HepG2 (cell line): ENCODE measurements at places on chromosomes 7 and 10. TPM values are rescaled to one million over a fixed set of nuclear protein-coding genes. Genes with fewer than 3 reads are reported as not detected.

DNA sequence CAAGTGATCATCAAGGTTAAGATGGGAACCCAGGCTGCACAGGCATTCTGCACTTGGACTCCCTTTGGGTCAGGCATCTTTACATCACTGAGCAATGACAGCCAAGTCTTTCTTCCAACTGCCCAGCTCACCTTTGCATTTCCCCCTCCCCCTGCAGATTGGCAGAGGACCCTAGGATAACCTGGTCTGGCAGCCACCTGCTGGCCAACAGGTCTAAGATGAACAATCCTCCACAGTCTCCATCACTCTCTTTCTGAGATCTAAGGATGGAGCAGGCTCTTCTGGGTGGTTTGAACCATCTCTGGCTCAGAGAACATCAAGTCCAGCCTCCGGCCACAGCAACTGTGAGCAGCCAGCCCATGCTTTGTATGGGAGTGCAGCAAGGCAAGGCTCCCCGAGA lies 75.8 kb downstream of the RAB11FIP2 start:
- no peak for DNase-seq
- H3K4me3 ChIP-seq: no peak overlapping the region

- H3K36me3 ChIP-seq: no peaks in the 10 kb centered on the region
- no peaks in the 10 kb centered on the region for H3K4me1 ChIP-seq
- DNase-seq: no peak
Measured at GRCh38 chr10:26574783-26575182, 122.7 kb upstream of the PDSS1 start.

GRCh38 chr7:22885797-22886261 lies 63.2 kb upstream of the TOMM7 start:
- H3K36me3 ChIP-seq: no peaks in the 10 kb centered on the region
- H3K4me3 ChIP-seq: no peak overlapping the region
- H3K4me1 ChIP-seq: no peaks in the 10 kb centered on the region
- no peak for DNase-seq

- no peak for DNase-seq
- no peaks in the 10 kb centered on the region for H3K27me3 ChIP-seq
- H3K27ac ChIP-seq: no peak overlapping the region
Measured at GRCh38 chr10:19658622-19659233, 157.5 kb upstream of the PLXDC2 start.

DNA sequence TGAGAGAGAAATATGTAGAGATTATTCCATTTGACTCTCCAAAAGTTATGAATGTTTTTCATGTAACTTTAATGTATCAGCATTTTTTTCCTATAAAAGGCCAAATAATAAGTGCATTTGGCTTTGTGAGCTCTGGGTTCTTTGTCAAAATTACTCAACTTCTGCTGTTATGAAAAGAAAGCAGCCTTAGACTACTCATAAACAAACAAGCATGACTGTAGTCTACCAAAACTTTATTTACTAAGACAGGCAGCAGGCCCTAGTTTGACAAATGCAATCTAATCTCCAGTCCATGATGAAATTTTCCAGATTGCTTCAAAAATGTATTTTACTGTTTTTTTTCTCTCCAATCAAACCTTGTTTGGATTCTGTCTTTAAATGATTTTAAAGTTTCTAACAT lies 46.3 kb downstream of the MRPL32 start:
- DNase-seq: no peak
- no peaks in the 10 kb centered on the region for H3K36me3 ChIP-seq
- no peaks in the 10 kb centered on the region for H3K27me3 ChIP-seq

DNA sequence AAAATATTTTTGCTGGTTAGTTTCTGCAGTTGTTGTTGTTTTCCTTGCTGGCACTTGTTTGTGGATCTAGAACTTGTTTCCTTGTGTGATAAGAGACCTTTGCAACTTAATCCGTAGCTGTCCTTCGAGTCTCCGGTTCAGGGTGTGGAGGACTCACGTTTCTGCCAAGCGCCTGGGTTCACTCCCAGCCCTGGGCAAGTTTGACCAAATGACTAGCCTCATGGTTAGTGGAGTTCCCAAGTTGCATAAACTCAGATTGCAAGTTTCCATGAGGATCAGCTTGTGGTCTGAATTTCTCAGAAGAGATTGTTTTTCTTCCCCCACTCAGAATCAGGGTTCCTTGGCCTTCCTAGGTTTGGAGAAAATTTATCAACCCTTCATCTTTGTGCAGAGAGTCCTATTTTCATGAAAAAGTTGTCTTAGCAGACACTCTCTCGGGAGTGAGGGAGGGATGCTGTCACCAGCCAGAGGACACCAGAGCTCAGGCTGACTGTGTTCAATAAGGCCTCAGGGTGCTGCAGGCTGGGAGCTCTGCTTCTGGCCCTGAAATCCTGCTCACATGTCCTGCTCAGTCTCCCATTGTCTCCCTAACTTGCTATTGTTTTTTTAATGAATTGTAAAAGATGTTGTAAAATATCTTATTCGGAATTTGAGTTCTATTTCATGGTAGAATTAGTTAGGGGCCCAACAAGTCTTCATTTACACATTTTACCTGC lies 377.7 kb upstream of the KLF6 start:
- no peak overlapping the region for H3K4me3 ChIP-seq
- no peak overlapping the region for H3K27ac ChIP-seq
- no peaks in the 10 kb centered on the region for H3K36me3 ChIP-seq
- H3K27me3 ChIP-seq: peaks cover 13% of the 10 kb centered on the region; the same call in 2 of the 3 replicates
- no peaks in the 10 kb centered on the region for H3K4me1 ChIP-seq
- no peak for DNase-seq

- H3K4me1 ChIP-seq: peaks cover 39% of the 10 kb centered on the region
- peak overlapping the region; percentile 74 for H3K4me3 ChIP-seq
- no peaks in the 10 kb centered on the region; the same call in 1 of the 2 replicates for H3K27me3 ChIP-seq
- H3K36me3 ChIP-seq: no peaks in the 10 kb centered on the region
- DNase-seq: no peak
Measured at GRCh38 chr10:116741391-116742351, 695 bp downstream of the HSPA12A start.

DNA sequence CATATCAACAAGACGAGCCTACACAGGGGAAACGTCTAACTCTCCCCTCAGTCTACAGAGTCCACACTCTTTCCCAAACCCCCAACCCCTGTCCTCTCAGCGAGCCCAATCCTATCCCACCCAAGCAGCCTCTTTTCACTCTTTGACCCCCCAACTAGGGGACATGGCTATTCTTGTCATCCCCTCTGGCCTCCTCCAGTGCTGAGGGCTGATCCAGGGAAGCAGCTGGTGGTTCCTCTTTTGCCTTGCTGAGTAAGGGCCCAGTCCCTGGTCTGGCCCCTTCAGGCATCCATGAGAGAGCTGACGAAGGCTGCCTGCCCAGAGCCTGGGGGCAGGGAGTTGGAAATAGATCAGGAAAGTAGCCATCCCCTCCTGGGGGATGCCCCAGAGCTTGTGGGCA lies 6.4 kb downstream of the NOBOX start:
- no peaks in the 10 kb centered on the region for H3K4me1 ChIP-seq
- no peak overlapping the region for H3K4me3 ChIP-seq
- no peak for DNase-seq
- no peaks in the 10 kb centered on the region for H3K36me3 ChIP-seq

DNA sequence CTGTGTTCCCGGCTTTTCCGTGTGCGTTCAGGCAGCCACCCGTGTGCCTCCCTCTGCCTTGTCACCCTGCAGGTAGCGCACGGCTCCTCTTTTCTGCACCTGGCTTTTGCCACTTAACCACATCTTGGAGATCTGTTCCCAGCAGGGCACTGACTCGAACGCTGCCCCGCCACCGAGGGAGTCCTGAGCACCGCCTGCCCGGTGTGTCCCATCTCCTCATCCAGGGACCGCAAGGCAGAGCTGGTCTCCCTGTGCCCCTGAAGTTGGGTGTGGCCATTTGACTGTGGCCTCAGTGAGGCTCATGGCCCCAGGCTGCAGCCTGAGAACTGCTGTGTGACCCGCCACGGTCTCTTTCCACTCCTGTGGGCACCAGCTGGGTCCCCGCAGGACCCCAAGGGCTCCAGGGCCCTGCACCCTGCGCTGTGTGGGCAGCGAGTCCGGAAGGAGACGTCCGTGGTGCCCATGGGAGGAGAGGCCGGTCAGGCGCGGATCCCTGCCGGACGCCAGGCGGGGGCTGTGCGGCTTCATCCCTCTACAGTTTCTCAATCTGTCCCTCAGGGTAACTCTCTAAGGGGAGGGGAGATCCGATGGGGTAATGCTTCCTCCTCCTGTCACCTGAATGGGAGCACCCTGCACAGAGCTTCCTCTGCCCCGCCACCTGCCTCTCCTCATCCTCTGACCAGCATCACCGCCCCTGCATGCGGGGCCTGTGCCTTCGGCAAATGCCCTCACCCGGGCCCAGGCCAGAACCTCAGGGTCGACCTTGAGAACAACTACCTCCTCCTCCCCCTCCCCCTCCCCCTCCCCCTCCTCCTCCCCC lies 1.8 kb upstream of the INTS1 start:
- peaks cover 7% of the 10 kb centered on the region for H3K36me3 ChIP-seq
- H3K27me3 ChIP-seq: 0 out of 2 replicates have a peak, but pooled peaks cover 2% of the 10 kb centered on the region
- peak overlapping the region; percentile 26 for H3K27ac ChIP-seq
- peaks cover 45% of the 10 kb centered on the region for H3K4me1 ChIP-seq
- no peak overlapping the region for H3K4me3 ChIP-seq

DNA sequence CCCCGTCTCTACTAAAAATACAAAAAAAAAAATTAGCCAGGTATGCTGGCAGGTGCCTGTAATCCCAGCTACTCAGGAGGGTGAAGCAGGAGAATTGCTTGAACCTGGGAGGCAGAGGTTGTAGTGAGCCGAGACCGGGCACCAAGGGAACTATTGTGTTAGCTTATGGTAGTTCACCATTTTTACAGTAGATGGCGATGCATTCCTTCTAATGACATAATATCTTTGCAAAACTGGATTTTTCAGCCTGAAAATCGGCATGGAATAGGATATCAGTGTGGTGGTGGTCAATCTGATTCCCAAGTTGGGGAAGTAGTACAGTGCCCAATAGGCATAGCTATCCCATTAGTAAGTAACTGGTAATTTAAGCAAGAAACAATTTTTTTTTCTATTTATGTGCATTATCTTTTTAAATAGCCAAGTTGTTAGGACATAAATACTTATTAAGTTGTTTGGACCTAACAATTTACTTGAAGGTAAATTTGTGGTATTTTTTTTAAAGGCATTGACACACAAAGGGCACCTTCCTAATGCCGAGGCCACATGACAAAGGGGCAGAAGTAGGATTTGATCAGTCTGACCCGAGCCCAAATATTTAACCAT lies 17.6 kb upstream of the IMPDH1 start:
- no peak overlapping the region for H3K4me3 ChIP-seq
- H3K4me1 ChIP-seq: peaks cover 44% of the 10 kb centered on the region
- H3K27me3 ChIP-seq: peaks cover 10% of the 10 kb centered on the region; the same call in 2 of the 3 replicates

DNA sequence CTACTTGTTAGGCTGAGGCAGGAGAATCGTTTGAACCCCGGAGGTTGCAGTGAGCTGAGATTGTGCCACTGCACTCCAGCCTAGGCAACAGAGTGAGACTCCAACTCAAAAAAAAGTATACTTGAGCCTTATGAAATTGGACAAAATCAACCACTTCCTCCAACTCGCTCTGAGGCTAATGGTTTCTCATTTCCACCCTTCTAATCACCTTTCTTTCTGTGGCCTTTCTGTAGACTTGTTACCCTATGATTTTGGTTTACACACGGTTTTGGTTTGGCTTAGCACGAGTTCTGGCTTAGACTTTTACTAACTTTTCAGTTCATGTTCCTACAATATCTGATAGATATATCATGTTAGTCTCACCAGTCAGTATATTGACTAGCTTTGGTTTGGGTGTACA lies 152.0 kb downstream of the PHTF2 start:
- no peaks in the 10 kb centered on the region for H3K36me3 ChIP-seq
- H3K27me3 ChIP-seq: no peaks in the 10 kb centered on the region
- no peak overlapping the region for H3K4me3 ChIP-seq
- H3K4me1 ChIP-seq: no peaks in the 10 kb centered on the region

DNA sequence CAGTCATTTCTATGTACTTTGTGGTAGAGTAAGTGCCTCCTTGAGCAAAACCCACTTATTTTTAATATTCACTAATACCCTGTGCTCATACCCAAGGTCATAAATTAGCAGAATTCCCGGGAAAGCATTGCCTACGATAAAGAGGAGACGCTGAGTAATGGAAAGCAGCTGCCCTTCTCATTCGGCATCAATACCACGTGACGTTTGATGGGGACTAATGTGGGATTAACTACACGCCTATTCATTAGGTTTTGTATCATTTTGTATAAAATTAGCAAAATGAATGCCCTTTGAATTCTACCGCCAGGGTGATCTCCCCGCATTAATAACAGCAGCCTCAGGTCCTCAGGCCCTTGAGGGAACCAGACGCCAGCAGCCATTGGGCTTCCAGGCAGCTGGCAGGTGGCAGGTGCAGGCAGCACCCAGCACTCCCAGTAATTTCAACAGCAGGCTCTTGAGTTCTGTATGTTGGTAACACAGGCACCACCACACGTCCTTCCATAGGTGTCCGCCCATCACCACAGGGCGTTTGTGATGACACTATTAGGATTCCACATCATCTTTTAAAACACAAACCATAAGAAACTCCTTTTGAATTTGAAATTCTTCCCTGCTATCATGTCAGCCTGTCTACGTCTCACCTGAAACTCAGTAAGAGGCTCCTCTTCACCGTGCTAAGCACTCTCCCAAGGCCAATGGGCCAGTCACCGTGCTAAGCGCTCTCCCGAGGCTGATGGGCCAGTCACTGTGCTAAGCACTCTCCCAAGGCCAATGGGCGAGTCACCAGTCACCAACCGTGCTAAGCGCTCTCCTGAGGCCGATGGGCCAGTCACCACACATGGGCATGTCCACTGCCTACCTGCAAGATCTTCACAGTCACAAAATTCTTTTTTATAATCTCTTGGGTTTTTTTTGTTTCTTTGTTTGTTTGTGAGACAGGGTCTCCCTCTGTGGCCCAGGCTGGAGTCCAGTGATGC lies 509.4 kb downstream of the PTPRN2 start:
- no peak for DNase-seq
- H3K4me3 ChIP-seq: no peak overlapping the region
- H3K36me3 ChIP-seq: no peaks in the 10 kb centered on the region; the same call in 2 of the 3 replicates
- no peak overlapping the region for H3K27ac ChIP-seq

- DNase-seq: no peak
- H3K4me3 ChIP-seq: no peak overlapping the region
- peaks cover 7% of the 10 kb centered on the region; the same call in 1 of the 2 replicates for H3K36me3 ChIP-seq
- H3K27me3 ChIP-seq: no peaks in the 10 kb centered on the region
- no peak overlapping the region for H3K27ac ChIP-seq
Measured at GRCh38 chr7:100575206-100575631, 1.5 kb upstream of the SAP25 start.

DNA sequence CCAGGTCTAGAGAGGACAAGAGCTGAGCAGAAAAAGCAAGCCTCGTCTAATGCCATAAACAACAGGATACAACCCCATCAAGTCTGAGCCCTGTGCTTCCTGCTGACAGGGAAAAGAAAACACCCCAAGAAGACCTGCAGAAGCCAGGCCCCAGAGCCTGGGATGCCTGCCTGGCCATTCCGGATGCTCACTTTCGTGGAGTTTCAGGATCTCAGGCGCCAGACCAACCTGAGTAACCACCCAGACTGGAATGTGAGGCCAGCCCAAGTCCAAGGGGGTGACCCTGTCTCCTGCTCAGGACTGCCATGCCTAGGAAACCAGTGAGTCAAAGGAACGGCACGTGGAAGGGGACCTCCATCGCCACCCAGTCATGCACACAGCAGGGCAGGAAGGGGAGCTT lies 74.3 kb downstream of the PLXNA4 start:
- H3K36me3 ChIP-seq: no peaks in the 10 kb centered on the region
- H3K4me1 ChIP-seq: no peaks in the 10 kb centered on the region
- no peak for DNase-seq
- no peak overlapping the region for H3K4me3 ChIP-seq

VIPR2 gene
- not detected in 2 replicates for total RNA-seq

C7orf57 gene
- total RNA-seq: not detected in 2 replicates

NEUROD6 gene
- not detected in 2 replicates for total RNA-seq

OGDHL gene
- total RNA-seq: 1.6 and 3.0 TPM in 2 replicates

ATXN7L1 gene
- total RNA-seq: 7.7 and 7.8 TPM in 2 replicates
